Neuronal stem cell (in vitro differentiated cells): ENCODE measurements at places on chromosomes 7 and 10.
A peak's percentile ranks its signal among the peaks of the same experiment; 100 is the strongest.

DNA sequence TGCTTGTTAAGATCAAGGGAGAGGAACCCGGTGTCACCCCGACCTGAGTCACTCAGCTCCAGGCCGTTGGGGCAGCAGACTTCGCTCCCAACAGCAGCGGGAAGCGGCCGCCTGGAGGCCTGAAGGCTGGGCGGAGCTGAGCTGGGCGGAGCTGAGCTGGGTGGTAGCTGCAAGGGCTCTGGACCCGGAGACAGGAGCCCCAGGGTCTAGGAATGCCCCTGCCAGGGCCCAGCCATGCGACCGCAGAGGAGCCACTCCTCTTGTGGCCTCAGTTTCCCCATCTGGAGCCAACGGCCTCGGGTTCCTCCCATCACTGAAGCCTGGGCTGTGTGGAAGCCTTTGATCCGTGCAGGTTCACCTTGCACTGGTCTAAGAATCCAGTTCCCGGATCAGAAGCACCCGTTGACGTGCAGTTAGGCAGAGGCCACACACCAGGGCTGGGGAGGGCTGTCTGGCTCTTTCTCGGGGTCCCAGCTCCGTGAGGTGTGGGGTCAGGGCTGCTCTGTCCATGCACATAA, 21.9 kb upstream of the DPYSL4 start:
- H3K27me3 ChIP-seq, result no peaks in the 10 kb centered on the region
- H3K4me1 ChIP-seq, result no peaks in the 10 kb centered on the region
- H3K27ac ChIP-seq, result no peak overlapping the region
- no peak for DNase-seq
- no peak overlapping the region for H3K4me3 ChIP-seq
- H3K36me3 ChIP-seq, result no peaks in the 10 kb centered on the region

DNA sequence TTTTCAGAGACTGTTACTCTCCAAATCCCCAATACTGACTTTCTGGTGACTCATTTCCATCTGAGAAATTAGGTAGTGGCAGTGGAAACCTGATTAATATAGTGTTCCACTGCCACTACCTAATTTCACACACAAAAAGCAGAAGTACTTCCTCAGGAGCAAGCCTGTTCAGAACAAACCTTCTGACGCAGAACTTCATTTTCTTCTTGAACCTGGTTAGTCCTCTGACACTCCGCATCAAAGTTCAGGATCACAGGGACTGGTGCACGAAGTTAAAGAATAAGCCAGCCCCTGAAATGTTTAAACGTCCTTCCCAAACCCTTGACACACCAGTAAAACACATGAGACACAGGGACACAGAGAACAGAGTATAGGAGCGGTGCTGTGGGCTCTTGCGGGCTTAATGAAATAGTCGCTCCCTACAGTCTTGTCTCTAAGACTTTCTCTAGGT, 4.4 kb downstream of the WDR91 start:
- H3K36me3 ChIP-seq, result peaks cover 29% of the 10 kb centered on the region
- DNase-seq, result no peak
- no peak overlapping the region for H3K27ac ChIP-seq
- H3K4me3 ChIP-seq, result no peak overlapping the region

DNA sequence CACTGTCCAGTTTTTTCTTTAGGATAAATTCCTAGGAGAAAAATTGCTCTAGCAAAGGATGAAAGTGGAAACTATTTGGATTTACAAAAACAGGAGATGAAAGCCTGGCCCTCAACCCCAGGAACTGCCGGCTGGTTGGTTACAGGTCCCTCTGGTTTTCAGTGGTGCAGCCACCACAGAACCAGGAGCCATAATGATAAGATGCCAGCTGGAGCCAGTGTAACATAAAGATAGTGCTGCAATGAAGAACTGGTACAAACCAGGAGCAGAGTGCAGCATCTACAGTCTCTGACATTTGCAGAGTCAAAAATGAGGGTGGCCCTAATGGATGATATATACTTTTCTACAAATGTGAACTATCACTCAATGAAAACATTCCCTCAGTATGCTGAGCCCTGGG, 20.4 kb upstream of the NUP42 start:
- no peaks in the 10 kb centered on the region for H3K27me3 ChIP-seq
- no peak for DNase-seq
- no peaks in the 10 kb centered on the region for H3K4me1 ChIP-seq
- H3K36me3 ChIP-seq, result peaks cover 4% of the 10 kb centered on the region
- H3K4me3 ChIP-seq, result no peak overlapping the region
- H3K27ac ChIP-seq, result no peak overlapping the region

DNA sequence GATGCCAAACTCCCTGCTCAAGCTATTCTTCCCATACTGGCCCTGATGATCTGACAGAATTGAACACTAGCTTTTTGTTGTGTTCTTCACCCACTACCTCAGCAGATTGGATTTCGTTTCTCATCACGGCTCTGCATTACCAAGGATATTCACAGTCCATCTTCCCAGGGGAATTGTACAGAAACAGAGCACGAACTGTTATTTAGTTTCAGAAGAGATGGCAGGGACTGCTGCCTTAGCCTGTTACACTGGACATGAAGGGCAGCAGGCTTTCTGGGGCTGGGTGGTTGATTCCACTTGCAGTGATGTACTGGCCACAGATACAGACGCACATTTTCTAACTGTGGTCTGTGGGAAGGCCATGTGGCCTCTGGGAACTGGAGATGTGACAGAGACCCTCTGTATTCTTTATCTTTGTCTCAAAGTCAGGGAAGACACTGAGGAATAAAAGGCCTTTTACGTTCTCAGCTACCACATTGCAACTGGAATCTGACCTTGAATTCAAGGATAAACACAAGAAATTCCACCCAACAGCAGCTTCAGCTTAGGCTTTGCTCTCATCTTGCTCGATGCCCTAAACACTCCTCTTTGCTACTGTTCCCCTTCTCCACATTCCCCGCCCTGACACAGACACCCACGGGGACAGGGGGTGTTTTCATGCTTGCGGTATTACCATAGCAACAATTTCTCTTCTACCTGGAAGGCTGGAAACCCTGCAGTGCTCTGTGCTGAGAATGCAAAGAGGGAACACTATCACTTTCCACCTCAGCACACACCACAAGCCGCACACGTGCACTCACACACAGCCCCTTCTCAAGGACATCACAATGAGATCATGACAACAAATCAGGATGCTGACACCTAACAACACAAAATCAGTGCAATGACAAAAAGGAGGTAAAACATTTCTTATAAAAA, 81.7 kb downstream of the RNF216 start:
- H3K27ac ChIP-seq, result no peak overlapping the region
- H3K4me1 ChIP-seq, result peaks cover 50% of the 10 kb centered on the region
- no peaks in the 10 kb centered on the region for H3K27me3 ChIP-seq
- no peak overlapping the region for H3K4me3 ChIP-seq

DNA sequence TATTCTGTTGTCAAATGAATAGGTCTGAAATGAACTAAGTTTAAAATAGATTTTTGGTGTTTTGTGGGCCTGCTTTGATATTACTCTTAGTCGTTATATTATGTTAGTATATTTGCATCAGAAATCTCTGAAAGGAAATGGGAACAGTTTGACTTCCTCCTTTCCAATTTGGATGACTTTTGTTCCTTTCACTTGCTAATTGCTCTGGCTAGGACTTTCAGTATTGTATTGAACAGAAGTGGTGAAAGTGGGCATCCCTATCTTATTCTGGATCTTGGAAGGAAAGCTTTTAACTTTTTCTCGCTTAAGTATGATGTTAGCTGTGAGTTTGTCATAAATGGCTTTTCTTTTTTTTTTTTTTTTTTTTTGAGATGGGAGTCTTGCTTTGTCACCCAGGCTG, 273.6 kb upstream of the DKK1 start:
- H3K36me3 ChIP-seq, result no peaks in the 10 kb centered on the region
- H3K4me1 ChIP-seq, result no peaks in the 10 kb centered on the region
- no peak overlapping the region for H3K4me3 ChIP-seq
- H3K27ac ChIP-seq, result no peak overlapping the region
- DNase-seq, result no peak

- no peak overlapping the region for H3K27ac ChIP-seq
- H3K4me3 ChIP-seq, result no peak overlapping the region
- no peak for DNase-seq
Measured at GRCh38 chr7:50423860-50424259, 26.3 kb downstream of the FIGNL1 start.

DNA sequence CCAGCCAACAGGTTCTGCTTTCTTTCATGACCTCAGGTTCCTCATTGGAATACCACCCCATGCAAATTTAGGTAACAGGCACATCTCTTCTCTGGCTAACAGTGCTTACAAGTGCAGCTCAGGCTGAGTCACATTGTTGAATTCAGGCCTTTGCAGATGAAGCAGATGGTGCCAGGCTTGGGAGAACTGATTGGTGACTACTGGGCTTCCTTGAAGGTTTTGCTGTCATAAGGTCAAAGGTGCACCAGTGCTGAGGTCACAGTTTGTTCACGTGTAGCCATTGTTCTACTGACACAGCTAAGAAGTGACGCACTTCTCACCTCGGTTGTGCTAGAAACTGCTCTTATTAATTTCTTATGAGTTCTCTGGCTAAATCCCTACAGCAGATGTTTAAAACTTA, 128.6 kb upstream of the BMPER start:
- no peak overlapping the region for H3K4me3 ChIP-seq
- no peaks in the 10 kb centered on the region for H3K27me3 ChIP-seq
- H3K36me3 ChIP-seq, result no peaks in the 10 kb centered on the region

GRCh38 chr10:77072836-77073662, 564.6 kb downstream of the KCNMA1 start:
- no peak overlapping the region for H3K27ac ChIP-seq
- H3K4me3 ChIP-seq, result no peak overlapping the region
- no peaks in the 10 kb centered on the region for H3K27me3 ChIP-seq
- no peaks in the 10 kb centered on the region for H3K36me3 ChIP-seq

DNA sequence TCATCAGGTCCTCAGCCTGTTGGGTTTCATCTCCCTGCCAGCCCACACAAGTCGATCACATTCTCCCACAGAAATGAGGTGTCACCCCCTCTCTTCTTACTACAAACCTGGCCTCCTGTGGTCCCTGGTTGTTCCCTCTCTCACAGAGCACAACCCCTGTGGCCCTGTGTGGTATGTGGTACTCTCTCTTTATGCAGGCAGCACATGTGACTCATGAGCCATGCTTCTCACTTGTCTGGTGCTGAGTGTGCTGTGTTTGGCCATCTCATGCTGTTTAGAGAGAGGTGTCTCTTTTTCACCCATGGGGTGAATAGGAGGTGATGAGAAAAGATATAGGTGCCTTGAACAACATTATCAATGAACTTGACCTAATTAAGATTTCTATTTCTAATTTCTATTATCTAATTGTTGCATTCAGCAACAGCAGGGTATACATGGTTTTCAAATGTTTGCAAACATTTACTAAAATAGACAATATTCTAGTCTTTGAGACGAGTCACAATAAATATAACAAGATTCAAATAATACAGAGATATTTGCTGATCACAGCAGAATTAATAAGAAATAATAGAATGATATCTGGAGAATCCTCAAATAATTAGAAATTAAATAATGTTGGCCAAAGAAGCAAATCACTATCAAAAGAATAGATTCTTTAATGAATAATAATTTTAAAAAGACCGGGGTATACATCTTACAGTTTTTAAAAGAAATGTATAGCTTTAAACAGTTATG, 633.8 kb upstream of the IGFBP3 start:
- H3K36me3 ChIP-seq, result no peaks in the 10 kb centered on the region
- no peaks in the 10 kb centered on the region for H3K4me1 ChIP-seq
- no peak for DNase-seq
- no peaks in the 10 kb centered on the region for H3K27me3 ChIP-seq
- no peak overlapping the region for H3K4me3 ChIP-seq

DNA sequence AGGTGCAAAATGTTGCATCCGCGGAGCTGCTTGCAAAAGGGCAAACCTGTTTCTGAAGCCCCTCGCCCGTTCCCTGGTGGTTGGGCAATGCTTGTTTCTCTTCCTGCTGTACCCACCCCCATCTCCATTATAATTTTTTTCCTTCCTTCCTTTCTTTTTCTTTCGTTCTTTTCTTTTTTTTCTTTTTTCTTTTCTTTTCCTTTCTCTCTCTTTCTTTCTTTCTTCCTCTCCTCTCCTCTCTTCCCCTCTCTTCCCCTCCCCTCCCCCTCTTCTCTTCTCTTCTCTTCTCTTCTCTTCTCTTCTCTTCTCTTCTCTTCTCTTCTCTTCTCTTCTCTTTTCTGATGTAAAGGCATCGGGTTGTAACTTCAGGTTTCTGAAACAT, 278.2 kb downstream of the GATA3 start:
- peaks cover 2% of the 10 kb centered on the region for H3K4me1 ChIP-seq
- no peaks in the 10 kb centered on the region for H3K36me3 ChIP-seq
- H3K4me3 ChIP-seq, result peak overlapping the region; percentile 45
- no peak overlapping the region for H3K27ac ChIP-seq
- H3K27me3 ChIP-seq, result peaks cover 29% of the 10 kb centered on the region

DNA sequence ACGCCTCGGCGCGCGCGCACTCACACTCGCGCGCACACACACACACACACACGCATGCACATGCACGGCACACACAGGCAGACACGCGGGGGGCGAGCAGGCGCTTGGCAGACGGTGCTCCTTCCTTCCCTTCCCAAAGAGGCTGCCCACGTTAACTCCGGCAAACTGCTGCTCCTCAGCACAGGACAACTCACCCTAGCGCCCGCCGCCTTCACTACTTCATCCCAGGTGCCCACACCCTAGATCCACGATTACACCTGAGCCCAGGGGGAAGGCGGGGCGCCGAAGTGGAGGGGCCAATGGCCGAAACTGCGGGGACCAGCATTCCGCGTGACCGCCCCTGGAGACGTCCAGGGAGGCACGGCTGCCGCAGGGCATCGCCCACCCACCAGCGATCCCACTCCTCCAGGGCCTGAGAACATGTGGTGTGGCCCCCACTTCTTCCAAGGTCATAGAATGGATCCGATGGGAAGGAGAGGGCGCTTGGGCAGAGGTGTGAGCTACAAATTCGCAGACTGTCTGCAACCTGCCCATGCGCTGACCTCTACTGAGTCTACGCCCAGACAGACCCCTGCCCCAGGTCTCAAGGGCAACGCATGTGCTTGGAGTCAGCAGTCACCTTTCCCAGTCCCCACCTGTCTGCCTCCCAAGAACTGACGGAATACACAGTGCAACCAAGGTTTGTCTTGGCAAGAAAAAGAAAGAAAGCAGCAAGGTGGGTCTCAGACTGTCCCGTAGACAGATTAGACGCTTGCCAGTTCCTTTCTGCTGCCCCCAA, 74.6 kb downstream of the CALN1 start:
- no peaks in the 10 kb centered on the region for H3K4me1 ChIP-seq
- H3K27me3 ChIP-seq, result peaks cover 36% of the 10 kb centered on the region
- DNase-seq, result peak; percentile 31

- H3K27me3 ChIP-seq, result no peaks in the 10 kb centered on the region
- no peak overlapping the region for H3K27ac ChIP-seq
- no peaks in the 10 kb centered on the region for H3K36me3 ChIP-seq
- H3K4me3 ChIP-seq, result no peak overlapping the region
Measured at GRCh38 chr10:33773886-33774480, 439.5 kb upstream of the NRP1 start.

- no peaks in the 10 kb centered on the region for H3K4me1 ChIP-seq
- H3K36me3 ChIP-seq, result no peaks in the 10 kb centered on the region
- H3K27ac ChIP-seq, result no peak overlapping the region
- H3K27me3 ChIP-seq, result no peaks in the 10 kb centered on the region
- DNase-seq, result no peak
- no peak overlapping the region for H3K4me3 ChIP-seq
Measured at GRCh38 chr7:42947521-42947920, 15.3 kb downstream of the MRPL32 start.
